Fibroblast of the aortic adventitia (primary cell): ENCODE measurements at places on chromosomes 3 and 15. TPM values are rescaled to one million over a fixed set of nuclear protein-coding genes. Genes with fewer than 3 reads are reported as not detected.

The AHSG gene
- total RNA-seq: not detected in 2 replicates

The ACKR4 gene
- total RNA-seq: 11.4 and 175 TPM in 2 replicates

The CALML4 gene
- total RNA-seq: 2.6 and 2.7 TPM in 2 replicates

The MYRIP gene
- total RNA-seq: 8.6 TPM in 1 of 2 replicates, not detected in the other

The ACSBG1 gene
- total RNA-seq: under 0.01 TPM in 1 of 2 replicates, not detected in the other

The ACOX2 gene
- 19.2 and 29.5 TPM in 2 replicates for total RNA-seq

The SNTN gene
- not detected in 2 replicates for total RNA-seq
